ENCODE measurements at places on chromosomes 3 and 15. TPM values are rescaled to one million over a fixed set of nuclear protein-coding genes. Genes with fewer than 3 reads are reported as not detected.

- DNase-seq = no peak
These were observed 23.9 kb downstream of the EHD4 start for GRCh38 chr15:41948490-41948889.

- no peak for DNase-seq
These were observed 38.4 kb downstream of the LARP6 start for GRCh38 chr15:70815604-70816003.

DNA sequence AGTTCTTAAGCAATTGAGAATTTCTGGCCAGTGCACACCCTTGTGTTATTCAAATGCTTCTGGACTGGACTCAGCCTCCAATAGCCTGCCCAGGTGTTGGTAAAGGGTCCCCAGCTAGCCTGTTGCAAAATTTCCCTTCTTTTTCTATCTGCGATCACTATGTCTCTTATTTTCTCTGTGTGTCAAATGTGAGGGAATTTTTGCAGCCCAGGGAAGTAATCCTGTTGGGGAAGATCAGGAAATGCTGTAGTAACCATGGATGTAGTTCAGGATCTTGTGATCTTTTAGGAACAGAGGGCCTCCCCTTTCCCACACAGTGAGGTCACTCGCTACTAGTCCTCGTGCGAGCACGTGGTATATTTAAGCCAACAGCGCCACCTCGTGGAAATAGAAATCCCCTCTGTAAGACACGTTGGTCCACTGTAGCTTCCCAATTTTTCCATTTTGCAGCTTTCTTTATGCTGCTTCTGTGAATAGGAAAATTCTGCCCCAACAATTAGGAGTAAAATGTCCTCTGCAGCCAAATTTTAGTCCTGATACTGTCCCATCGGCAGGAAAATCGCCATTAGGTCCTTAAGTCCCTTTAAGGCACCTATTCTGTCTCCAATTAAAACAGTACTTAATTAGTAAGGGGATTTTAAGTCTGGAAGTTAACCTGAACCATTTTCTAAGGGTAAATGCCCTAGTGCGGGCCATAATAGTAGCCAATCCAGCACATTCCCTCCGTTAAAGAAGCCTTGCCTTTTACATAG, 4.0 kb upstream of the SMCO1 start:
- peak; percentile 81 for DNase-seq

DNA sequence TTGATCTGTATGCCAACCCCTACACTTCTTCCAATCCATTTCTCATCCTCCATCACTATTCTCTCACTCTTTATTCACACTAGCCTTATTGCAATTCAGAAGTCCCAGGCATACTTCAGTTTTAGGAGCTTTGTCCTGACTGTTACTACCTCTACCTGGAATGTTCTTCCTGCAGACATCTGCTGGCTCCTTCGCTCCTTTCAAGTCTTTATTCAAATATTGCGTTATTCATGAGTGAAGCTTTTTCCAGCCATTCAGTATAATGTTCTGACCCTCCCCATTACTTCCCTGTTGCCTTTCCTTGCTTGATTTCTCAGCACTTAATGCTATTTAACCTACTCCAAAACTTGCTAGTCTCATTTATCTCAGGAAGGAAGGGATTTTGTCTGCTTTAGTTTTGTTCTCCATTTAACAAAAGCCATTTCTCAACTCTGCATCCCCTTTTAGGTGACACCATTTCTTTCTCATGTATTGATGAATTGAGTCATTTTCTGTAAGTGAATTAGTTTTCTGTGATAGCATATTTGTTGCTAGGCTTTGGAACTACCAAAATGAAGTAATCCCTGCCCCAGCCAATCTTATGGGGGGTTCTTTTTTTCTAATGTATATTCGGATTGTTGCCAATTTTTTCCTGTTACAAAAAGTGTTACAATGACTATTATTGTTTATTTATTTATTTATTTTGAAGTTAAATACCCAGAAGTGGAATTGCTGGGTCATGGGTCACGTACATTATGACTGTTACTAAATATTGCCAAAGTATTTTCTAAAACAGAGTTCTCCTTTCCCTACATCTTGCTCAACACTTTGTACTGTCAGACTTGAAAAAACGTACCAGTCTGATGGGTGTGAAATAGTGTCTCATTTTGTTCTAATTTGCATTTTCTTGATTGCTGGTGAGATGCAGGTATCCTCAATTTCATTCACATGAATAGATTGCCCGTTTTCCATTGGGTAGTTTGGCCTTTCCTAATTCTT, 9.4 kb downstream of the ATP11B start:
- DNase-seq = no peak

- no peak for DNase-seq
These were observed 275.6 kb downstream of the ZNF621 start for GRCh38 chr3:40800343-40800742.

GRCh38 chr15:69934607-69935006, 163.1 kb downstream of the TLE3 start:
- DNase-seq = no peak

DNA sequence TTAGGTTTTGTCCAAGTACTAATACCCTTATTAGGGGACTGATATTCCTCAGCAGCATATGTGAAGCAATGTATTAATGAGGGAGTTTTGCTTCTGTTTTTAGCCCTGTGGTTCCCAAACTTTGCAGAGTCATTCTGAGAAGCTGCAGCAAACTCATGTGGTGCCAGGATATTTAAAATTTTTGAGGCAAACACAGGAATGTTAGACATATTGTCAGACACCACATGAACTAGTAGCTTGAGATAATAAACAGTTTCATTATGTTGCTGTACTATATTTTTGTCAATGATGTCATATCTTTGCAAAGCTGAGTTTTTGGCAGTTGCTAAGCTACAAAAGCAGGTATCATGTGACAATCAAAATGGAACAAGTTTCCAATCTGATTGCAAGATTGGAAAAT, 36.6 kb downstream of the ATP6V1A start:
- DNase-seq = no peak

DNA sequence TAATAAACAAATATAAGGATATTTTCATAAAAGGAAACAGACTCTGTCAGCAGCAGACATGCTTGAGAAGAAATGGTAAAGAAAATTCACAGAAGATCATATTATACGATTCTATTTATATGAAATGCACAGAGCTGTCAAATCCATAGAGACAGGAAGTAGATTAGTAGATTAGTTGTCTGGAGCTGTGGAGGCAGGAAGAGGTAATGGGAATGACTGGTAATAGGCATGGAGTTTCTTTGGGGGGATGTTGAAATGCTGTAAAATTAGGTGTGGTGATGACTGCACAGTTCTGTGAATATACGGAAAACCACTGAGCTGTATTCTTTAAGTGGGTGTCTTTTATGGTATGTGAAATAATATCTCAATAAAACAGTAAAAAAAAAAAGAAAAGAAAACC, 35.3 kb downstream of the CEP152 start:
- DNase-seq = no peak

DNA sequence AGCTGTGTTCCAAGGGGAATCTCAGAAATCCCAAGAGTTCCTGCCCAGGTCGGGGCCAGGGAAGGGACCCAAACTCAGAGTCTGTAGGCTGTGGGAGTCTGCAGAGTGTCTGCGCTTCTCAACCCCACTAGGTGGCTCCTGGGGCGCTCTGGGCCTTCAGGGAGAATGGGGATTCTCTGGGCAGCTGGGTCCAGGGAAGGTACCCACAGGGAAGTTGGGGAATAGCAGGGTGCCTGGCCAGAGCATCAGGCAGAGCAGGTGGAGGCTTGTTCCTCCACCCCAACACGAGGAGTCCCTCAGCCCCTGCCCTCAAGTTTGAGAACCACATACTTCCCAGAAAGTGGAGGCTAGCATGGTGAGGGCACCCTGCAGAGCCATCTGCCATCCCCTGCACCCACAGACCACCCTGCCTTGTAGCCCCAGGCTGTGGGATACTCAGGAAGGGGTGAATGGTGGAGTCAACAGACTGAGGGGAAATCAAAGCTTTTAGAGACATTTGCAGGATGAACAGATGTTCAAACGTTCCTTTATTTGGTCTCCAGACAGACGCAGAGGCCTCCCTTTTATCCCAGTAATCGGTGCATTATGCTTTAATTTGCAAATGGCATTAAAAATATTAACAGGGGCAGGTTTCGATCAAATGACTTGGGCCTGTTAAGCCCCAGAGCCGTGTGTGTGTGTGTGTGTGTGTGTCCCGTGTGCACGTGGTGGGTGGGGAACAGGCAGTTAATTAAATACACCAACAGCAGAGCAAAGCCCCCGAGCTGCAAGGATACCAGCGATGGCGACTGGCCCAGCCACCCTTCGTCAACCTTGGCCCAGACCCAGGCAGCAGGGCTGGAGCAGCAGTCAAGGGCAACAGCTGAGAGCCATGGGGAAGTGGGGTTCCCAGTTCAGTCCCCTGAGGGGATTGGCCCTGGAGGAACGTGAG, 57.7 kb downstream of the DNAJB8 start:
- no peak for DNase-seq

DNA sequence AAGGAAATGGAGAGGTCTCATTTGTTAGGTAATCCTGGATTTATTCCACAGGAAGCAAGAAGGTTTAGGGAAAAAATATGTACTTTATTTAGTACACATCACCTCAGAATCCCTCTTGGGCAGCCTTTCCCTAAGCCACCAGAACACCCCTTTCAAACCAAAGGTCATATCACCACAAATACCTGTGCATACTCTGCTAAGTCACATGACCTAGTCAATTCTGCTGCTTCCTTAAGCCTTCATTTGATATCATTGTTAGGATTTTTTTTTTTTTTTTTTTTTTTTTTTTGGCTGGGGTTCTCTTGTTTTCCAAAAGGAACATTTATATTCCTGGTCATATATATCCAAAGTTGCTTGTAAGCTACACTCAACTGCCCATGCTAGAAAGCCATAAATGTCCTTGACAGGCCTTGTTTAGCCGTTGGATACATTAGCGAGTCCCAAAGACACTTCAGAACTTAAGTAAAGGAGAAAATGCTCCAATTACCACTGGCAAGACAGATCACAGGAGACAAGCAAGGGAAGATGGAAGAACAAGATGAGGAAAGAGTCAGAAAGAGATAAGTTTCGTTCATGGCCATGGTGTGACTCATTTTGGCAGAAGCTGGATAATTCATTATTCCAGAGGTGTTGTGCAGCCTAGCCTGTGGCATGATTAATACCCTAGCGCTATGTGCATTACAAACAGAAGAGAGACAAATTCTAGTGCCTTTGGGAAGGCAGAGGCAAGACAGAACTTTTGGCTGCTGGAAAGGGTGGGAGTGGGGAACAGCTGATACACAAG, 155.6 kb upstream of the SLC2A2 start:
- DNase-seq = no peak

DNA sequence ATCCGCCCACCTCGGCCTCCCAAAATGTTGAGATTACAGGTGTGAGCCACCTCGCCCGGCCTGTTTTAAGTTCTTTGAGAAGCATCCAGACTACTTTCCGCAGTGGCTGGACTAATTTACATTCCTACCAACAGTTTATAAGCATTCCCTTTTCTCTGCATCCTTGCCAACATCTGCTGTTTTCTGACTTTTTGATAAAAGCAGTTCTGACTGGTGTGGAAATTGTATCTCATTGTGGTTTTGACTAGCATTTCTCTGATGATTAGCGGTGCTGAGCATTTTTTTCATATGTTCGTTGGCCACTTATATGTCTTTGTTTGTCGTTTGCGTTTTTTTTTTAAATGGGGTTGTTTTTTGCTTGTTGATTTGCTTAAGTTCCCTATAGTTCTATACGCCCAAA, 208.4 kb upstream of the DPPA4 start:
- no peak for DNase-seq

- no peak for DNase-seq
These were observed 39.6 kb downstream of the TRIM69 start for GRCh38 chr15:44775953-44776352.

- no peak for DNase-seq
These were observed 99.0 kb downstream of the SCN11A start for GRCh38 chr3:38952721-38953120.

LPCAT4 gene
- 63.5 TPM for total RNA-seq

LRRC31 gene
- not detected for total RNA-seq

CX3CR1 gene
- not detected for total RNA-seq

WDR49 gene
- not detected for total RNA-seq
